EH (cell line): ENCODE measurements at places on chromosomes 12 and 14.

GRCh38 chr12:22481547-22482104, 62.7 kb downstream of the C2CD5 start:
- DNase-seq = no peak

DNA sequence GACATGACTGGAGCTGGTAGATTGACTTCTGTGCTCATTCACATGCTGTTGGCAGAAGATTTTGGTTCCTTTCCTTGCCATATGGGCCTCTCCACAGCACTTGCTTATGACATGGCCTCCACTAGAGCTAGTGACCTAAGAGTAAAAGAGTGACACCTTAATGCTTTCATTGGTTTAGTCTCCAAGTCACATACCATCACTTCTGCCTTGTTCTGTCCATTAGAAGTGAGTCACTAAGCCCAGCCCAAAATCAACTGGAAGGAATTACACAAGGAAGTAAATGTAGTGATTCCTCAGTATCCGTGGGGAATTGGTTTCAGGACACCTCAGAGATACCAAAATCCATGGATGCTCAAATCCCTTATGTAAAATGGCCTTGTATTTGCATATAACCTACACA, 81.3 kb downstream of the PPHLN1 start:
- peak; percentile 28 for DNase-seq

- peak; percentile 6 for DNase-seq
Measured at GRCh38 chr12:117140397-117141096, 41.3 kb upstream of the TESC start.

DNA sequence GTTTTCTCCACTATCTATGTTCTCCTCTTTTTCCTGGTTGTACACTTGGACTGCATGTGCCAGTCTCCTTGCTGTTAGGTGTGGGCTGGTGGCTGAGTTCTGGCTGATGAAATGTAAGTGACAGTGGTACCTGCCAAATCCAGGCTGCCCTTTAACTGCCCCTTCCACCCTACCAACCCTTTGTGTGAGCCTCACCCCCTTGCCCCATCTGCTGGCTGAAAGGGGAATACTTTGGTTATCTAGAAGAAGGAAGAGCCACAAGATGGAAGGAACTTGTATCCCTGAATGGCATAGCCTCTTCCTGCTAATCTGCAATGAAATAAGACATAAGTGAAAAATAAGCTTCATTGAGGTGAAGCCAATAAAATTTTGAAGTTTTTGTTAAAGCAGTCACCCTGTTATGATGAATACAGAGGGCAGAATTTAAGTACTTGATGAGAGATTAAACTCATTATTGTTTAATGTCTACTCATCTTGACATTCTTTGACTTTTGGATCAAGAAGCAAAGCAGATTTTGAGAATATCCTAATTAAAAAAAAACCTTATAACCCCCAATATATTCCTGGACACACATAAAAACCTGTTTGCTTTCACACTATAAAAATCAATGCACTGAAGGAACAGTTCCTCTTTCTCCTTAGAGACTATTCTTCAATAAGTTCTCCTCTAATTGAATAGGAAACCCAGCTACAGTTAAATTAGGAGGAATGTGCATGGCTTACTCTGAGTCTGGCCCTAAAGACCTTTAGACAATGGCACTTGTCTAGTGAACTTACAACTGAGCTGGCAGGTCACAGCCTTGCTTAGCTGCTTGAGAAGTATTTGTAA, 262.6 kb upstream of the BTG1 start:
- peak; percentile 47 for DNase-seq

GRCh38 chr12:83700838-83701237, 1014.1 kb downstream of the TMTC2 start:
- no peak for DNase-seq

GRCh38 chr12:123530668-123531067, 2.9 kb downstream of the RILPL1 start:
- no peak for DNase-seq

DNA sequence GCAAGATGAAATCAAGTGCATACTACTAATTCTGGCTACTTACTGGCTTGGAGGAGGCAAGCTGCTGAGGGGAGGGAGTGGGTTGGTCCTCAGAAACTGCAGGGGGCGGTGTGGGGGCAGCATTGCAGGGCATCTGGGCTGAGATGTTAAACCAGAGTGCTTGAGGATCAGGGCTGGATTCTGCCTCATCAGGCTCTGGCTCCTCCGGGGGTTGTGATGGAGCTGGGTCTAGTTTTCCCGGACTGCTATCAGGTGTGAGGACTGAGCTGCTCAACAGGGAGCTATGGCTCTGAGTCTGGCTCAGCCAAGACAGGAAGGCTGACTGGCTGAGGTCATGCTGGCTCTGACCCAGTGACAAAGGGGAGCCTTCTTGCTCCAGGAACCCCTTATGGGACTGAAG, 28.6 kb downstream of the BAZ2A start:
- peak; percentile 21 for DNase-seq

- DNase-seq = no peak
Measured at GRCh38 chr12:4311776-4312175, 9.2 kb upstream of the TIGAR start.
